Cardiac fibroblast (primary cell): ENCODE measurements at places on chromosomes 11 and 22.

GRCh38 chr11:73029403-73029802 lies 112.7 kb downstream of the FCHSD2 start:
- peak; percentile 5 for DNase-seq

GRCh38 chr11:95849087-95849825 lies 59.0 kb downstream of the CEP57 start:
- peak; percentile 85 for DNase-seq

DNA sequence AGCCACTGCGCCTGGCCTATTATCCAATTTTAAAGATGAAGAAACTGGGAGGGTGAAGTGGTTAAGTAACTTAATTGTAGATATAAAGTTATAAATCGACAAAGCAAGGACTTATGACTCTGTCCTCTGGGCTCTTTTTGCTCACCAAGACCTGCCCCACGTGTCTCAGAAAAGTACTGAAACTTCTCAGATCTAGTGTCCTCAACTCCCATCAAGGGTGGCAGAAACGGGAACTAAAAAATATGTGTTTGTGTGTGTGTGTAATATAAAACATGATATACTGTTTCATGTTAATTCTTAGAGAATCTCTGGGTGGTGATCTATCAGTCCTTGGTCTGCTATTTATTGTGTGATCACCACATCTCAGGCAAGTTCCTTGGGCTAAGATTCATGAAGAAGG lies 104.9 kb downstream of the GAB2 start:
- DNase-seq, result no peak

- no peak for DNase-seq
Observed at GRCh38 chr11:18608376-18608775, 8.8 kb downstream of the MISFA start.

- DNase-seq, result no peak
Observed at GRCh38 chr11:6736495-6737121, 35.2 kb downstream of the OR2AG2 start.

- no peak for DNase-seq
Observed at GRCh38 chr11:79857377-79858214, 416.8 kb upstream of the TENM4 start.

DNA sequence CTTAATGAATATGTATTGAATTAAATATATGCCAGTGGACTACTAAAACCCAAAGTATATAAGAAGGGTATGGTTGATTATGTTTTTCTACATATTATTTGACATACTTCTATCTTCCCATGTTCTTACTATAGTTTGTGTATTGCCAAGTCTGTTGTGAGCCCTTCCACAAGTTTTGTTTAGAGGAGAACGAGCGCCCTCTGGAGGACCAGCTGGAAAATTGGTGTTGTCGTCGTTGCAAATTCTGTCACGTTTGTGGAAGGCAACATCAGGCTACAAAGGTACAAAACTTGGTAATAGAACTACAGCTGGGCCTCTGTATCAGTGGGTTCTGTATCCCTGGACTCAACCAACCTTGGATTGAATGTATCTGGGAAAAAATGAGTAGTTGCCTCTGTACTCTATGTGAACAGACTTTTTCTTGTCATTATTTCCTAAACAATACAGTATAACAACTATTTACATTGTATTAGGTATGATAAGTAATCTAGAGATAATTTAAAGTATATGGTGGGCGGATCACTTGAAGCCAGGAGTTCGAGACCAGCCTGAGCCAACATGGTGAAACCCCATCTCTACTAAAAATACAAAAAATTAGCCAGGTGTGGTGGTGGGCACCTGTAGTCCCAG lies 38.7 kb upstream of the TTC36 start:
- peak; percentile 86 for DNase-seq

- DNase-seq, result no peak
Observed at GRCh38 chr11:2128511-2129307, 10.5 kb downstream of the IGF2 start.

- peak; percentile 85 for DNase-seq
Observed at GRCh38 chr11:129825380-129825779, 9.7 kb downstream of the TMEM45B start.

- DNase-seq, result no peak
Observed at GRCh38 chr11:98940913-98941312, 79.8 kb upstream of the CNTN5 start.

DNA sequence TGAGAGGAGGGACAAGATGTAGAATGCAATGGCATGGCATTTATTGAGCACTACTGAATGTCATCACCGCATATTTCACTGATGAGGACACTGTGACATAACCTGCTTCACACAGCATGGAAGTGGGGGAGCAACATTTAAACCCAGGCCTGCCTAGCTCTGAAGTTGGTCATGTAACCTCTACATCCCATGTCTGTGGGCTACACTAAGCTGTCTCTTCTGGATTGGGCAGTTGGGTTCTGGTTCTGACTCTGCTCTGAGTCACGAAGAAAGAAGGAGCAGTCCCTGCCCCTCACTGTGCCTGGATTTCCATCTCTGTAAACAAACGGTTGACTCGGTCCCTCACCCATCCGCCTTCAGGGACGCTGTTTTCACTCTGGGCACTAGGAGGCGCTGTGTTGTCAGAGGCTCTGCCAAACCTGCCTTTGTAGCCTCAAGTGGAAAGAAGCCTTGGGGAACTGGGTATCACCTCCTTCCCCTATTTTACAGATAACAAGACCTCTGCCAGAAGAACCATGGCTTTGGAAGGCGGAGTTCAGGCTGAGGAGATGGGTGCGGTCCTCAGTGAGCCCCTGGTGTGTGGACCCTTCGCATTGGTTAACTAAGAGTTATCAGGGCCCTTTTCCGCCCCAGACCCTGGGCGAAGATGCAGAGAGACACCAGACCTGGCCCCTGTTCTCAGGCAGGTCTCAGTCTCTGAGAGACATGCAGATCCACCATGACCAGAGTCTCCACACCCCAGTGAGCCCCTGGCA lies 12.7 kb upstream of the ARHGEF17 start:
- DNase-seq, result peak; percentile 88

GRCh38 chr11:16805938-16806337 lies 67.5 kb downstream of the C11orf58 start:
- no peak for DNase-seq
